B cell (primary cell): ENCODE measurements at places on chromosomes 16 and 17. TPM values are rescaled to one million over a fixed set of nuclear protein-coding genes. Genes with fewer than 3 reads are reported as not detected.

Gene CYGB
- total RNA-seq: 2.7 and 3.0 TPM in 2 replicates

Gene SMPD3
- total RNA-seq: 1.2 and 1.3 TPM in 2 replicates

Gene CES5A
- not detected in 2 replicates for total RNA-seq

Gene EVPLL
- total RNA-seq: not detected in 2 replicates

Gene ASGR1
- 0.32 TPM in 1 of 2 replicates, not detected in the other for total RNA-seq

Gene CRYM
- 5.1 and 8.2 TPM in 2 replicates for total RNA-seq

Gene TMIGD1
- not detected in 2 replicates for total RNA-seq

Gene CLEC19A
- not detected in 2 replicates for total RNA-seq
